ENCODE measurements at places on chromosomes 1 and 21.

- DNase-seq = no peak
Measured at GRCh38 chr1:214862421-214862820, 220.1 kb upstream of the KCNK2 start.

GRCh38 chr1:196063952-196064351 is 544.3 kb downstream of the KCNT2 start:
- DNase-seq = no peak

DNA sequence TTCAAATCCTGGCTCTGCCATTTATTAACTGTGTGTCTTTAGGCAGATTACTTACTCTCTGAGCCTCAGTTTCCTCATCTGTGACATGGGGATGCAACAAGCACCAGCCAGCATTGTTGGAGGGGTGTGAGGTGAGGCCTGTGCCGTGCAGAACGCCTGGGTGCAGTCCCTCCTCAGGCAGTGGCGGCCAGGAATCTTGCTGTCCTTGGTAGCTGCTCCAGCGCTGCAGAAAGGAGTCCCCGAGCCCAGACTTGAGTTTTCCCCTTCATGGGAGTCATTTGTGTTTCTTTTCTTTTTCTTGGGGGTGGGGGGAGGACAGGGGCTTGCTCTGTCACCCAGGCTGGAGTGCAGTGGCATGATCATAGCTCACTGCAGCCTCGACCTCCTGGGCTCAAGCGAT is 46.6 kb downstream of the DISP3 start:
- DNase-seq = no peak

DNA sequence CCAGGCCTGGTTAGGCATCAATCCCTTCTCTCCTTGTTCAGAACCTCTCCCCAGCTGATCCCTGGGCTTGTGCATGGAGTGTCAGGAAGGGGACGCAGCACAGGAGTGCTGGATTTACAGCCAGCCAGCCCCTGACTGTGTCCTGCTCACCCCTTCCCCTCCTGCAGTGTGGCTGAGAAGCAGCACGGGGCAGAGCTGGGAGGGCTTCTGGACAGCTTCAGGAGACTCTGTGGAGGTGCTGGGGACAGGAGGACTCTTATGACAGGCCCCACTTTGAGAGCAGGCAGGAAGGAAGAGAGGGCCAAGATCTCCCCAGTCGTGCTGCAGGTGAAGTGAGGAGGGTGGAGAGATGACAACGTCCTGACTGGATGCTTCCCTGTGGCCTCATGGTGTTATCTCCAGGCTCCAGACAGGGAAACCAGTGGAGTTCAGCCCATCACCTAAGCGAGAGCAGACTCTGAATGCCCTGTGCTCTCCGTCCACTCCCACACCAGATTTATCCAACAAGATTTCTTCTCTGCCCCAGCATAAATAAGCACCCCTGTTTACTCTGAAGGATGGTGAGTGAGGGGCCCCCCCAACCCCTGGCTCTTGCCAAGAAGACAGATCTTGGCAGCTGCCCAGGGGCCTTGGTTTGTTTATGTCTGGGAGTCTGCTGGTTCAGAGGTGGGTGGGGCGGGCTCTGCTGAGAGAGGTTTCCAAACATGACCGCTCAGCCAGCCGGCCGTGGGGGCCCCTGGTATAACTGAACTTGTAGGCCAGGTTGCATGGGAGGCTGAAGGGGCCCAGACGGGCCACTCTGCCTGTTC is 21.3 kb downstream of the TMCC2 start:
- no peak for DNase-seq

GRCh38 chr21:43854773-43855633 is 10.0 kb upstream of the AGPAT3 start:
- DNase-seq = no peak

GRCh38 chr1:9719978-9720722 is 68.6 kb downstream of the PIK3CD start:
- DNase-seq = no peak

- DNase-seq = peak; percentile 52
Measured at GRCh38 chr1:161082996-161083747, 6.2 kb downstream of the NECTIN4 start.

Data from progenitor cell of endocrine pancreas (in vitro differentiated cells).